ENCODE measurements at places on chromosomes 2 and 18. TPM values are rescaled to one million over a fixed set of nuclear protein-coding genes. Genes with fewer than 3 reads are reported as not detected.

DNA sequence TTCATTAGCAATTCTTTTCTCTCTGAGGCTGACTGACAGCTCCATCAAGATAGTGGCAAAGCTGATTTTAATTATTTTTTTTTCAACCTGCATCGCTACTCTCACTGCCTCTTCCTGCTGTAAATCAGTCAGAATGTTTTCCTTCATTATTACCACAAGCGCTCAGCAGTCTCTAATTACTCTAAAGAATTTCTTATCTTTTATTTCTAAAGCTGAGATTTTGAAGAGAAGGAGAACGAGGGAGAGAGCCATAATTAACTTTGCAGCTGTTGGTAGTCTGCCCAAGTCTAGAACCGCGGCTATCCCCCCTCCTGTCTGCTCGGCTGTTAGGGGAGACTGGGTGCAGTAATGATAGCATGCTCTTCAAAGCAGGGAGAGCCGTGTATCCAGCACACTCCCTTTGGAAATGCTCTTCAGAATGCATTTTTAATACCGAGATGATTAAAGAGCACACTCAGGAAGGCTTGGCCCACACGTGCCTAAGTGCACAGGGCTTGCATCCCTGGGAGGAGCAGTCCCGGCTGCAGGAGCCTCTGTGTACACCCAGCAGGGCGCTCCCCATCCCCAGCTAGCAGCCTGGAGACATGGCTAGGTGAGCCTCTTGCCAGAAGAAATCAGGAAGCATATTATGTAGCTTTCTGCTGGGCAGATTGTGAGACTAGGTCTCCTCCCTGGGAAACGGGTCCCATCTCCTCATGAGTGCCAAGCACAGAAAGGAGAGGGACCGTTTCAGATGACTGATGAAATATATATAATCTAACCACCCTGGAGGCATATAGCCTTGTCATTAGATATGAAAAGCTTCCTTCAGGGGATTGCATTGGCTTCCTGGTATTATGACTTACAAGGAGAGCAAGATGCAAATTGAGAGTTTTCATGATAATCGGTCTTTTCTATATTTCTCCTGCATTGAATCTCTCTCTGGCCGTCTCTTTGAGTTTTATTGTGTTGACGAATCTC lies 555.2 kb downstream of the CMPK2 start:
- no peaks in the 10 kb centered on the region for H3K27me3 ChIP-seq
- DNase-seq, result peak; percentile 73
- no peaks in the 10 kb centered on the region for H3K36me3 ChIP-seq
- peak overlapping the region; percentile 20 for H3K4me3 ChIP-seq

- no peaks in the 10 kb centered on the region for H3K27me3 ChIP-seq
- DNase-seq, result no peak
- no peak overlapping the region for H3K4me3 ChIP-seq
- no peaks in the 10 kb centered on the region for H3K4me1 ChIP-seq
Measured at GRCh38 chr18:62939926-62940325, 224.6 kb downstream of the PHLPP1 start.

Gene ADCYAP1
- polyA plus RNA-seq, result not detected

- H3K27ac ChIP-seq, result no peak overlapping the region
- no peaks in the 10 kb centered on the region for H3K27me3 ChIP-seq
- no peak overlapping the region for H3K4me3 ChIP-seq
Measured at GRCh38 chr2:31329081-31329625, 85.4 kb downstream of the XDH start.

DNA sequence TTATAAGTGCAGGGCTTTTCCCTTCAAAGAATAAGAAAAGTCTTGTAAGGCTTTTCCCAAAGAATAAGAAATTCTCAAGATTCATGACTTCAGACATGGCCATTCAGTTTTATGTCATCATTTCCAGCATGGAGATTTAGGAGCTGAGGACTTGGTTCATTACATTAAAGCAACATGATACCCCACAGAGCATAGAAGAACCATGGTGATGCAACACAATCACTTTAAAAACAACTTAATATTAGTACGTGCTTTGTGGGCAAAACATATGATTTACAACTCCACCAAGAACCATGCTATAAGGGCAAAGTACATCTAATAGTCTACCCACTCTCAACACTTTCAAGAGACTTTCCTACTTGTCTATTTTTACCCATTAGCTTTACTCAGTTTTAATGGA lies 214.4 kb downstream of the SRBD1 start:
- no peak overlapping the region for H3K4me3 ChIP-seq
- peaks cover 7% of the 10 kb centered on the region for H3K4me1 ChIP-seq
- H3K36me3 ChIP-seq, result peaks cover 14% of the 10 kb centered on the region
- H3K27ac ChIP-seq, result no peak overlapping the region
- H3K27me3 ChIP-seq, result no peaks in the 10 kb centered on the region
- DNase-seq, result no peak

Measured in SK-N-SH (cell line).